ENCODE measurements at places on chromosomes 5 and 9.

- no peak for DNase-seq
Measured at GRCh38 chr5:58737671-58738070, 154.8 kb downstream of the RAB3C start.

- no peak for DNase-seq
Measured at GRCh38 chr9:83041771-83042170, 21.2 kb downstream of the RASEF start.

DNA sequence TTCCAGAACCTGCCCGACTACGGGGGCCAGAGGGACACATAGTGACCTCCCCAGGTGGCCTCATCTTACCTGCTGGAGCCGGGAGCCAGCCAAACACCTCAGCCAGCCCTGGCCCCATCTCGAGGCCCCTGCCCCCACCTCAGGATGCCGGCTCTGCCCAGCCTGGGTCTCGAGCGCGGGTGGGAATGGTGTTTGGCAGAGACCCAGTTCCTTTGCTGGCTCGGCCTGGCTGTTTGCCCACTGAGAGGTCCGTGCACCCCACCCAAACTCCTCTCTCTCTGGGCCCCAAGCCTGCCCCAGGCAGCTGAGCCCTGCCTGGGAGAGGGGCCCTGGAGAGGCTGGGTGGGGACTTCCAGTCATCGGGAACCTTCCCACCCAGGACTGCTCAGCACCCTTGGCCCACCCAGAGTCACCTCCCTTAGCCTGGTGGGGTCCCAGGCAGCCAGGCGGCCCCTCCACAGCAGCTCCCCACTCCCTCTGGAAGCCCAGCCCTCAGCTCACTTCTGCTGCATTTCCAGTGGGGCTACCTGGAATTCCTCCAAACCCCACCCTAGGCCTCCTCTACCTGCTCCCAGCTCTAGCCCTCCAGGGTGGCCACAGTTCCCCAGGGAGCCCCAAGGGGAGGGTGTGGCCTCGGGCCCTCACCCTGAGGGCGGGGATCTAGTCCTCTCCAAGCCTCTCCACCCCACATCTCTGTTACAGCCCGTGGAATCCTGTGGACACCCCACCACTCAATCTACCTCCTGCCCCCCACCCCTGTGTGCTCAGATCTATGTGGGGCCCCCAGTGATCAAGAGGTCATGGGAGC is 42.4 kb upstream of the UBAC1 start:
- DNase-seq = no peak

GRCh38 chr5:106459541-106459940 is 1211.2 kb downstream of the EFNA5 start:
- DNase-seq = no peak

- peak; percentile 12 for DNase-seq
Measured at GRCh38 chr5:132257131-132258101, at the start of gene PDLIM4. PDLIM4 (plus strand) TSS chr5:132257696; CDS start chr5:132257735, 39 bp downstream.

DNA sequence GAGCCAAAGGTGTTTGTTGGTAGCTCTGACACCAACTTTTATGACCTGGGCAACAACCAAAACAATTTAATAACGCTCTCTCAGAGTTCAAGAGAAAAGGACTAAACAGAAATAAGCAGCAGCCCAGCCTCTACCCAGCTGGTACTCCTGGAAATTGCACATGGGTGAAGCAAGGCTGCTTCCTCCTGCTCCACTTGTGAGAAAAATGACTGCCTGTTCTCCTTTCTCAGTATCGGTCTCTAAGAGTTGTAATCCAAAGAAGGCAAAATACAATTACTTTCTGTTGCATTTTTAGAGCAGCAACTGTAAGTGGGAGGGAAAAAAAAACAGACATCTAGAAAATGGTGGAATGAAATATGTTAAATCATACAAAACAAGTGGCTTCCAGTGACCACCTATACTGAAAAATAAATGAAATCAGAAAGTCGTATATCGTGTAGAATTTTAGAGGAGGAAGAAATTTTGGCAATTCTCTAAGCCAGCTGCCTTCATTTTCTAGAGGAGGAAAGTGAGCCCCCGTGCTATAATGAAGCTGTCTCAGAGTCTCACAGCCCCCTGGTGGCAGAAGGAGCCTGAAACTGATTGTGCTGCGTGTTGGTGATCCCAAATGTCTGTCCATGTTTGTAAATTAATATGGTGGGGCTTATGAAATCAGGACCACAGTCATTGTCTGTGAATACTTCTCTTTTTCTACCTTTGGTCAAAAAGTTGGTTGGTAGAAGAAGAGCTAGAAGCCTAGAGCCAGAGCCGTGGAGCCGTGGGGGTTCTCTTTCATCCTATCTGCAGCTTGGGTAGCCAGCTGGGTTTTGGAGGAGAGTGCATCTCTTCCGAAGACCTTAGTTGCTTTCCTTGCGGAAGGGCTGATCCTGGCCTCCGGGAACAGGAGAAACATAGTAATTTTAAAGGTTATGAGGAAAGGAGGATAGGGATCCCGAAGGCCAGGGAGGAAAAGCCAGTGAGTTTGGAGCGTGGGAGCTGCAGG is 139.9 kb downstream of the PIP5K1B start:
- peak; percentile 71 for DNase-seq

GRCh38 chr5:39947657-39948056 is 522.9 kb upstream of the DAB2 start:
- no peak for DNase-seq

DNA sequence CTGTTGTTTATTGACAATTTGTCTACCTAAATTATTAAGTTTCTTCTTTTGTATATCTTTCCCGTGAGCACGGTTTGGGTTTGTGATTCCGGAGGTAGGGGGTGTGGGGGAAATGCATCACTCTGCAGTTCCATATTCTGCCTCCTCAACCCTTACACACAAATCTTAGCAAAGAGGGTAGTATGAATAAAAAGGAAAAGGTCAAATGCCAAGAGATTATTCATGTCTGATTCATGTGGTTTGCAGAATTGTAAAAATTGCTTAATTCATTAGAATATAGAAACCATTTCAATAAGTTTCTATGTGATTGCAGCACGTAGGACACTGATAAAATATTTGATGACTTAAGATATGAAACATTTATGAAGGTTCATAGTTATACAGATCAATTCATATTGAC is 601.9 kb downstream of the SEMA5A start:
- DNase-seq = no peak

DNA sequence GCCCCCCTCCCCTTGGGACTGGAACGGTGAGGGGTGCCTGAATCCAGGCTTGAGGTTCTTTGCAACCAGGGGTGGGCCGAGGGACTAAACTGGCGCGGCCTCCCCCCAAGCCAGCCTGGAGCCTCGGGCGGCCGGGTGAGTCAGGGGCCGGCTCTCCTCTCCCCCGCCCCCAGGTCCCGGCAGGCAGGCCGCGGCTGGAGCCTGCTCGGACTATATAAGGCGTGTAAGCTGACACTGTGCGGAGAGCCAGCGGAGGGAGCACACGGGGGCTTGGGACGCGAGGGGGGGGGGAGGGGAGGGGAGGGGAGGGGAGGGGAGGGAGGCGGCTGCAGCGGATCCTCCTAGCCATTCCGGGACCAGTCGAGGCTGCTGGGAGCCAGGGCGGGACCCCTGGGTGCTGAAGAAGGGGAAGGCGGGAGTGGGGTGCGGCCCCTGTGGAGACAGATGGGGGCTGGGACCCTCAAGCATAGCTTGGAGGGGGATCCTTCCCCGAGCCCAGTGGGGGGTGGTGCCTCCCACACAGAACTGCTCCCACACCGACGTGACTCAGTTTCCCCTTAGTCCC is 595 bp downstream of the PDLIM7 start:
- peak; percentile 62 for DNase-seq

DNA sequence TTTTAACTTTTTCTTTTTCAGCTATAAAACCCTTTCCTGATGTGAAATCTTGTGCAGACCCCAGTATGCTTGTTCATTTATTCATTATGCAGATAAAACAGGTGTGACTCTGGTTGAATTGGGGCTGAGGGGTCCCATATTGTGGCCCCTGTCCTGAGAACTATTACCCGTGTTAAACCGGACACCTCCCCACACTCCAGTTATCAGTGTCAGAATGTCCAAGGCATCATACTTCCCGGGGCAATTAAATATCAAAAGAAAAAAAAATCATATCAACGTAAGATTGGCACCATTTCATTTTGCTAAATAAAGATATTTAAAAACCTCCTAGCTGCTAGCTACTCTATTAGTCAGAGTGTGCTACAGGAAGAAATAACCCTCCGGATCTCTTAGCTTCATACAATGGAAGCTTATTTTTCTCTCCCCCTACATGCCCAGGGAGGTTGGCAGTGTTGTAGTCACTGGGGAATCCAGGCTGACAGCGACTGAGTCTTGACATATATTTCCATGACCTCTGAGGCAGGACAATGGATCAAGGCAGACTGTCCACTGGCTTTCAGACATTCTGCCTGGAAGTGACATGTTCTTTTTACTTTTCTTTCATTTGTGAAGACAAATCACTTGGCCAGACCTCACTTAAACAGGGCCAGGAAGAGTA is 170.0 kb downstream of the SEC61B start:
- no peak for DNase-seq

- DNase-seq = no peak
Measured at GRCh38 chr5:43171451-43171850, 20.6 kb upstream of the NIM1K start.

GRCh38 chr5:96957254-96958049 is 21.6 kb downstream of the LNPEP start:
- no peak for DNase-seq

DNA sequence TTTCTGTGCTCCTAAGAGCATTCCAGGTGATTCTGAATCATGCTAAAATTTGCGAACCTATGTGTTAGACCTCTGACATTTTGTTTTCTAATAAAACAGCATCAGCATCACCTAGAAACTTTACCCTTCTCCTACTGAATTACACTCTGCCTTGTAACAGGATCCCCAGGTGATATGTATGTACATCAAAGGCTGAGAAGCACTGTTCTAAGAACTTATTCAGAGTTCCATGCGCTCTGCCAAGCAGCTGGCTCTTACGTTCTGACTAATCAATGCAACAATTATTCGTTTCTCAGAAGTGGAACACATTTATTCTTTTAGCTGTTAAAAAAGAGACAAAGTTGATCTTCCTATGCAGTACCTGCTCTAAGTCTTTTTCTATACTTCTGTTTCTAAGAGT is 228.6 kb downstream of the SLF1 start:
- no peak for DNase-seq

DNA sequence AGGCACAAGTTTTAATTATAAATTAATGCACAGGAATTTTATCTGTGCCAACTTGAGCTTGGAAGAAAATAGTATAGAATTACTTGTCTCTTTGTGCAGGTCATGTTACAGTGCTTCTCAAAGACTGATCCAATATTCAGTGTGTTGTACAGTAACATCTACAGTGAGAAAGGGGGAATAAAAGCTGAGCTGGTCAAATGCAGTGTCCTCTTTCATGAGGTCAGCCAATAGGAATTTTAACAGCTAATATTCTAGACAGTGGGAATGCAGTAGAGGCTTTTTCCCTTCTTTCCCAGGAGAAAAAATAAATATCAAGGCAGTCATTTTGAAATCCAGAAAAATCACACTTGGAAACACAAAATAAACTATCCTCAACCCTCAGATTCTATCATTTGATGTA is 95.7 kb upstream of the ITGA1 start:
- no peak for DNase-seq

GRCh38 chr9:69168709-69169217 is 5.3 kb upstream of the TJP2 start:
- no peak for DNase-seq

Measured in adrenal gland (tissue), 19 donors.